ENCODE measurements at places on chromosomes 16 and 17.

DNA sequence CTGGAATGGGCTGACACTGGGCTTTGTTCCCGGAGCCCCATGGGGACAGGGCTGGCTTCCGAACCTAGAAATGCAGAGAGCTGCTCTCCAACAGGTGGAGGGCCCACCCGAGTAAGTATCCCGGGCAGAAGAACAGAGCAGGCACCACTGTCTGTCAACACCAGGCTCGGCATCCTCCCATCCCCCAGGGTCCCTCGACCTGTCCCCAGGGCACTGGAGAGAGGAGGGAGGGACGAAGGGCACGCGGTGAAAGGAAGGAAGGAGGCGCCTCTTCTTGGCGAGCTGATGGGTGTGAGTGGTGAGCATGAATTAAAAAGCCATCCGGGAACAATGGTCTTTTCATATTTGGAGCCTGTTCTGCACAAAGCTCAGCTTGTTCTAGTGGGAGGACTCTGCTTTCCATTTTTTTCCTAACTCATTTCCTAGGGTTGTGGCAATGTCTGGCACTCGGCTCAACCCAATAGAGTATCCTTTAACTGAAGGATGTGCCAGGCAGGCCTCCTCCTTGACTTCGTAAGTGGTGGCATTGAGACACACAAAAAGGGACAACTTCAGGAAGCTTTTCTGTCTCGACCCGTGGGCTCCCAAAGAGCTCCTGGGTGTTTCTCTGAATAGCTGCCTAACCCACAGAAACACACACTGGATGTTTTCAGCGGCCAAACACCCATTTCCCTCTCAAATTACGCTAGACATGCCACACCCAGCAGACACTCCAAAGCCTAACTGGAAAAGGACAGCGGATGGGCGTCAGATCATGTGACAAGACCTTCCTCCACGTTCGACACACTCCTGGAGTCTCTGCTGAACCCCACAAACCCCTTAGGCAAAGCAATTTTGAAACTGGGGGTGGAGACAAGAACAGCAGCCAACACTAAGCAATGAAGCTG, 47.7 kb downstream of the ZFHX3 start:
- DNase-seq = no peak

GRCh38 chr16:1309888-1310831, 724 bp downstream of the UBE2I start:
- DNase-seq = peak; percentile 44

GRCh38 chr17:29215717-29216116, 30.9 kb upstream of the CRYBA1 start:
- no peak for DNase-seq

GRCh38 chr17:11608396-11608795, 10.1 kb downstream of the DNAH9 start:
- no peak for DNase-seq

- DNase-seq = peak; percentile 28
Measured at GRCh38 chr16:3656491-3657468, 2.3 kb downstream of the DNASE1 start.

GRCh38 chr16:79419148-79419547, 181.4 kb downstream of the MAF start:
- DNase-seq = no peak

GRCh38 chr16:24130494-24131085, 125.5 kb upstream of the CACNG3 start:
- no peak for DNase-seq

GRCh38 chr16:17067882-17068281, 402.9 kb downstream of the XYLT1 start:
- no peak for DNase-seq

- no peak for DNase-seq
Measured at GRCh38 chr16:56672761-56673536, 3.3 kb downstream of the MT1H start.

DNA sequence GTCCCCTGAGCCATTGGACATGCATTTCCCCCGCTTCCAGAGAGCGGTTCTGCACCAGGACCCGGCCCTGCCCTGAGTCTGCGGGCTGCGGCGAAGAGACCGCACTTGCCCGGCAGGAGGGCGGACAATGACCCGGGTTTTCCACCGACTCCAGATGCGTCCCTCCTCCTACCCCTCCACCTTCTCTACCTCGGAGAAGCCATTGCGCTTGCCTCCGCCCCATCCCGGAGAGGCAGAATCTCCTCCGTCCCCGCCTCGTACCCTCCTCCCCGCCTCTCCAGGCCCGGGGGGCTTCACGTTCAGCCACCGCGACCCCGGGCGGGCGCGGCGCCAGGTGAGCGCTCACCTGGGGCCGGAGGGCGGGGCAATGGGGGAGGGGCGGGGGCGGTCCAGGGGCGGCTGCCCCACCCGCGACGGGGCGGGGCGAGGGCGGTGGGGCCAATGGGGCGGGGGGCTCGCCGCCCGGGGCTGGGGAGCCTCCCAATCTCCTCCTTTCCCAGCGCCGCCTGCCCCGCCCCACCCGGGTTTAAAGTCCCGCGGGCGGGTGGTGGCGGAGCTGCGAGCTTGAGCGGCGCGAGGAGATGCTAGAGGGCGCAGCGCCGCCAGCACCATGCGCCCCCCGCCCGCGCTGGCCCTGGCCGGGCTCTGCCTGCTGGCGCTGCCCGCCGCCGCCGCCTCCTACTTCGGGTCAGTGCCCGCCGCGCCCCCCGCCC, at the start of gene WNT9B:
TSS of gene WNT9B (plus strand) at position 555 of the 713 bp plus-strand sequence. CDS start at position 611, 56 bp downstream.
- no peak for DNase-seq

- DNase-seq = no peak
Measured at GRCh38 chr16:24116989-24117388, 139.1 kb upstream of the CACNG3 start.

GRCh38 chr16:69013991-69014390, 91.5 kb upstream of the HAS3 start:
- DNase-seq = no peak

DNA sequence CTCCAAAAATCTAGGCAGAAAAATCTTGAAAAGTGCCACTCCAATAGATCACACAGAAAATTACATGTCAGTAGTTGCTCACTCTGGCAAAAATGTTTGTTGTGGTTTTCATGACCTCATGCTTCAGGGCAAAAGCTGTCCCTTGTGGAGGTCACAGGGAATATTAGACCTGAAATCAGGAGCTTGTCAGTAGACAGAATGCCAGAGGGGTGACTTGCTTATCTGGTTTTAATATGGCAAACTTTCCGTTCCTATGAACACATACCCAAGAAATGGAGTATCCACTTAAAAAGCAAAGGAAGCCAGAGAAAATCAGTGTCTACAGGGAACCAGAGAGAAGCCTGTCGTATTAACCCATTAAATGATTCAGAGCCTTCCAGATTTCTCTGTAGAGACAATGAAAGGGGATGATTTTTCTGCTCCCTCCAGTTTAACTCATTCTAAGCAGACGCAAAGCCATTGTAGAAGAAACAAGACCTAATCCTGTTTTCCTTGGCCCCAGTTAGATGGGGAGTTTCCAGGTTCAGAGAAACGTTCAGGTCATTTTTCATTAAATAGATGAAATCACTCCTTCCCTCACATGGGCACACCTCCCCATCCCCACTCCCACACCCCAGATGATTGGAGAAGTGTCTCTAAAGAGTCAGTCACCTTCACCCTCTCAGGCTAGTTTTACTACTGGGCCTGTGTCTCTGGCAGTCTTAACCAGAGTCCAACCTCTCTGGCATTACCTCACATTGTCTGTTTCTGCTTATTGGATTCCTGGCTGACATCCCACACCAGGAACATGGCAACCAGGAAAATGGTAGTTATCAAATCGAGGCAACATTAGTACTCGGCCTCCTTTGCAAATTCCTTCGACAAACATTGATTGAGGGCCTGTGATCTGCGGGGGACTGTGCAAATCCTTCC, 6.0 kb downstream of the SOX9 start:
- no peak for DNase-seq

GRCh38 chr17:28747051-28747691, 3.4 kb downstream of the TRAF4 start:
- no peak for DNase-seq

GRCh38 chr17:68831170-68831569, 124.0 kb downstream of the ABCA8 start:
- DNase-seq = no peak

- no peak for DNase-seq
Measured at GRCh38 chr17:5784791-5785190, 200.5 kb upstream of the NLRP1 start.

DNA sequence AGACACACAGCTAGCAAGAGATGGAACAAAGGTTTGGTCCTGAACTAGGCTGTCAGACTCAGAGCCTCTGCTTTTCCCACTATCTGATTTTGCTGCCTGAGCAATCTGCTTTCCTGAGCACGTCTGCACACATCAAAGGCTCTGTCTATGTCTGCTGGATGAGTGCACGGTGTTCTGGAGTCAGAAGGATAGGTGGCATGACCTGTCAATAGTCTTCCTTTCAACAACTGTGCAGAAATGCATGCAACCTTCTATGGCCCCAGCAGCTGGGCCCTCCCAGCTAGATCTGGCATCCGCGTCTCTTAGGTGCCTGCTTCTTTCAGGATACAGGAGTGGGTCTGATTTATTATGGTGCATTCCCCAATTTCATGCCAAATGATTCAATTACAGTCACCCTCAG, 138.3 kb downstream of the UTP18 start:
- no peak for DNase-seq

DNA sequence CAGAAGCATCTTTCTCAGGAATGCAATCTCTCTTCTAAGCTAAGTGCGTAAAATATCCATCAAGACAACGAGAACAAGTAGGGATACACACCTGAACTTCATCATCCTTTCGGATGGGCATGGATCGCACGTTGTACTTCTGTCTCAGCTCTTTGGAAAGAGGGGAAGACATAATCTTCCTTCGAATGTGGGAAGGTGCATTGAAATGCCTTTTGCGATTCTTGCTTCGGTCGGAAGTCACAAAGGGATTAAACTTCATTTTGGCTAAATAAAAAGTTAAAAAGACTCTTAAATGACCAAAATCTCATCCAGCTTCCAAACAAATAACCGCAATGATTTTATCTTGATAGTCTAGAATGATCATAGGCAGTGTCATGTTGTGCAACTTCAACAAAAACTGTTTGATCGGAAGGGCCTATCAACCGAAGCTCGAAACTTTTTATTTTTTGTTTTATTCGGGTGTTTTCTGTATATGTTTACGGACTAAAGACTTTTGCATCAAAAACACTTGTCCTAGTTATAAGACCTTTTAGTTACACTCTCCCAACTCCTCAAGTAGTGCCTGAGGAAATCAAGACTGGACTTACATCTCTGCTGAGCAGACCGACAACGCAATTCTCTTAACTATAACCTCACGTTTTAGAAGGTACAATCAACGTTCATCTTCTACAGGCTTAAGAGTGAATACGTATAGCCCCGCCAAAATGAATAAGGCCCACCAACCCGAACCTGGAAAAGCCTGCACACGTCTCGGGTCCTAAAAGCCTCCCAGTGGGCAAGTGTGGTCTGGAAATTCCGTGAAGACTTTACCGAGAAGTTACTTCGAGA, 727 bp downstream of the RPL26 start:
- DNase-seq = no peak

GRCh38 chr17:19726631-19727376, 10.4 kb upstream of the SLC47A2 start:
- DNase-seq = no peak

DNA sequence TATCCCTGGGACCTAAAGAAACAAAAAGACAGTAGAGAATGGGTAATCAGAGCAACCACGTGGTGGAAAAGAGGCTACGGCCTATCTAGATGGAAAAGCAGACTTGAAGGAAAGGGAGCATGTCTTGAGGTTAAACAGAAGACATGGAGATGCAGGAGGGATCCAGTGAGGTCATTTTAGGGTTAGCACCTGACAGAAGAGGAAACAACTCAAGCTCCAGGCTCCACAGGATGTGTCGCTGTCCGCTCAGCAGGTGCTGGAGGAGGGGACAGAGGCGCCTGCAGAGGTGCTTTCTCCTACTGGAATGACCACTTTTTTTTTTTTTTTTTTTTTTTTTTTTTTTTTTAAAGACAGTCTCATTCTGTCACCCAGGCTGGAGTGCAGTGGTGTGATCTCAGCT, 47.5 kb upstream of the CLEC3A start:
- no peak for DNase-seq

GRCh38 chr17:8940866-8941471, 24.5 kb downstream of the PIK3R5 start:
- DNase-seq = peak; percentile 51

GRCh38 chr17:64477849-64478248, 19.0 kb downstream of the POLG2 start:
- no peak for DNase-seq

DNA sequence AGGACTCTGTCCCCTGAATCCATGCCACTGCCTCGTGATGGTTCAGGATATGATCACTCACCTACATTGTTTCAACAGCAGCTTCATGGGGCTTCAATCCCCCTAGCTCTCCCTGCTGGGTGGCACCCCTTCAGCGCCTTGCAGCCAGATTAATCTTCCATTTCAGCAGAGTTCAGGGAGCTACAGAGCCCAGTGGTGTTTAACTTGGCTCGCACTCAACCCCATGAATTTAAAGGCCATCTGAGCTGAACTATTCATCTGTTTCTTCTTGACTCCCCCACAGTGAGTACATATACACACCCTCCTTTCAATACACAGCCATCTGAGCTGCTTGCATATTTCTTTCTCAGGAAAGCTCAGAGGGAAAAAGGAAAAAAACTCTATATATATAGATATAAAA, 202.8 kb upstream of the C16orf82 start:
- DNase-seq = no peak

- DNase-seq = no peak
Measured at GRCh38 chr17:68433911-68434508, 23.3 kb downstream of the WIPI1 start.

GRCh38 chr16:47140686-47141085, 3.1 kb downstream of the NETO2 start:
- DNase-seq = no peak

DNA sequence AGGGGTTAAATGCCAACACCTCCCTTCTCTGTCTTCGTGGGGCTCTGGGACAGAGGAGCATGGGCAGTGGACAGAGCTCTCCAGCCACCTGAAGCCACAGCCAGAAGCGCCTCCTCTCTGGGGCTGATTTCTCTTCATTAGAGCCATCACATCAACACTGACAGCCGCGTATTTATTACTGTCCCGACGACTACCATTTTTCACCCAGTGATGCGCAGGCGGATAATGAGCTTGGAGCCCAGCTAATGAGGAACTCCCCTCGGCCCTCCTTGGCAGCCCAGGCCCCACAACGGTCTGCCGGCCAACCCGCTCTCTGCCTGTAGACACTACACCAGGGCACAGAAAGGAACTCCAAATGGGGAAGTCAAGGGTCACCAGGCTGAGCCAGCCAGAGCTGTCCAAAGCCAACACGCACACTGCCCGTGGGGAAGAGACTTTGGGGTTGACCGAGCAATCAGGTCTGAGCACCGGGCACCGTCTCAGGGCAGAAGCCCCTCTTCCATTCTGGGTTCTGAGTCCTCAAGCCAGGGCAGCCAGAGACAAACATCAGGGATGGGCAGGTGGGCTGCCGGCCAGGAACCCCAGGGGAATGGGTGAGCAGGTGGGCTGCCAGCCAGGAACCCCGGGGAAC, 13.2 kb downstream of the SDK2 start:
- DNase-seq = no peak
